ENCODE measurements at places on chromosomes 2 and 18.

GRCh38 chr2:7953195-7953594 lies 728.7 kb upstream of the ID2 start:
- no peak for DNase-seq

- no peak for DNase-seq
Measured at GRCh38 chr2:160319700-160320099, 119.6 kb upstream of the ITGB6 start.

DNA sequence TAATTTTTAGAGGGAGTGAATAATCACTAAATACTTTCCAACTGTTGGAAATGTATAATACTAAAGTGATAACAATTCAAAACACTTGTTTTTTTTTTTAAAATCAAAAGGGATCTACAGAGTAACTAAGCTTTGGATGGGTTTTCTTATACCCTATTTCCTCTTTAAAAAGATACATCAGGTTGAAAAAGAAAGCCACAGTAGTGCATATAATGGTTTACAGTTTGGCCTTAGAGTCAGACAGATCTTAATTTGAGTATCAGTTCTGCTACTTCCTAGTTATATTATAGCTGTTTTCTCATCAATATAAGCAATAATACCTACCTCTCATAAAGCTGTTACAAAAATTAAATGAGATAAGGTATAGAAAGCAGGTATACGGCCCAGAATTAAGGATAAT lies 28.5 kb downstream of the PSME4 start:
- DNase-seq, result no peak

DNA sequence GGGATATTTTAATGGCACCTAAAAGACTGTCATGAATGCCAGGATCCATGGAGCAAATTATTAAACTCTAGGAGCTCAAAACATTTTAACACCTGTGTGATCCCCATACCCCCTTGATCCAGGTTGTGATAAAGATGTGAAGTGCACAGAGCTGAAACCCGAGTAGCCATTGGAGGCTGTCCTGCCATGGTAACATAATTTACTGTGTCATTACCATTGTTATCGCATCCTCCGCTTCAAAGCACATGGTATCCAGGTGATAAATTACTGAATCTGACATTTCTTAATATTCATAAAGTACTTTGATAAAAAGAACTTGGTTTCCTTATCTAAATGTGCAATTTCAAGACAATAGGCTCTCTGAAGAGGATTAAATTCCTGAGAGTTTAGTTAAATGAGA lies 109.3 kb downstream of the CHST9 start:
- no peak for DNase-seq

DNA sequence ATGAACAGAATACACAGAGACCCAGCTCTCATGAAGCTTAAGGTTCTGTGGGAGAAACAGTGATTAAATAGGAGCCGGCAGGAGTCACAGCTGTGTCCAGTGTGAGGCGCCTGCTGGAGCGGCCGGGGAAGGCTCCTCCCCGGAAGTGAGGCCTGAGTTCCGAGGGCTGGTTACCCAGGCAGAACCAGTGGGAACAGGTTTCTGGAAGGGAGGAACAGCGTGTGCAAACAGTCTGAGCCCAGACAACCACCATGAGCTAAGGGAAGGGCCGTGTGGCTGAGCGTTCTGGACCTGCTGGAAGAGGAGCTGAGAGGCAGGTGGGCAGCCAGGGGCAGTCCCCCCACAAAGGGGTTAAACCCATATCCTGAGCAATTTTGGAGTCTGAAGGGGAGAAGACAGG lies 26.0 kb upstream of the NPAS2 start:
- no peak for DNase-seq

DNA sequence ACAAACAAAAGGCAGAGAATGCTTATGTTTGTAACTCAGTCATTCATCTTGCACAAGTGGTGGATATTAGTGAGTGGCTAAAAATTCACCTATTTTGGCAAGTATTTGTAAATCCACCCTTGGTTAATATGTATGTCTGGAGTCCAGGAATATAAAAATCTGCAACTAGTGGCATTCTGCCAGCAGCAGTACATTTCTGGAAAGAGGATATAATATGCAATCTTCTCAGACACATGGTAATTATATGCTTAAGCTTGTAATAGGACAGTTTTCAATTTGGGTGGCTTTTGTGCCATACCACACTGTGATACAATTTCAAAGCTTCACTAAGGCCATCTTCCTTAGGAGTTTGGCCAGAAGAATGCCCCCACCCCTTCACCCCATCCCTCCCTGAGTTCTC lies 693.3 kb downstream of the MBD2 start:
- no peak for DNase-seq

DNA sequence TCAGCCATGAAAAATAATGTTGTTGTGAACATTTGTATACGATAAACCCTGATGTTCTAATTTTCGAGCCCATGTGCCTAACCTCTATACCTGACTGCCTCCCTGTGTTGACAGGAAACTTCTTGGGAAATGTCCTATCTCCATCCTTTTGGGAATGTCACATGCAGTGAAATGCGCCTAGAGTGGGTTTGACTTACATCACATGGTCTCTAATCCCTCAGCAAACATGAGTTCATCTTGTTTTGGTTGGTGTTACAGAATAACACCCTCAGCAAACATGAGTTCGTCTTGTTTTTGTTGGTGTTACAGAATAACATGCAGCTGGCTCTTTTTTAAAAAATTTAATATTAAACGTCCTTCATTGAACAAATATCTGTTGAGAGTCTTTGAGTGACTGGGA lies 4.3 kb upstream of the UGT1A6 start:
- DNase-seq, result no peak

GRCh38 chr18:56869189-56869777 lies 218.1 kb downstream of the WDR7 start:
- DNase-seq, result no peak

GRCh38 chr2:231604101-231604684 lies 11.5 kb downstream of the TEX44 start:
- no peak for DNase-seq

DNA sequence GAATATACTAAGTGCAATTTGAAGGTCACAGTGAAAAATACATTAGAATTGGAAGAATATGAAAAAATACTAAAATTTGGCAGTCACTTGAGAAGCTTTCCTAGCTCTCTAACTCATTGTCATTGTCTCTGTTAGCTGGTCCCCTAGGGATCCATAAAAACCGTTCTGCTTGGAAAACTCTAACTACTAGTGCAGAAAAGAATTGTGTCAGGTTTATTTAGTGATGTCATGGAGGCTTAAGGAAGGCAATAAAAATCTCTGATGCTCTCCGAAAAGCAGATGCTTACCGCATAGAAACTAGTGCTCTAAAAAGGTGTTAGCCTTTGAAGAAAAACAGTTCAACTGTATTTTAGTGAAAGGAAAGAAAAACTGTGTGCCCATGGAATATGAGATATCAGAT lies 150.1 kb upstream of the DLGAP1 start:
- DNase-seq, result no peak

GRCh38 chr2:221129657-221130056 lies 442.4 kb downstream of the EPHA4 start:
- DNase-seq, result no peak

GRCh38 chr2:175766880-175767279 lies 235.2 kb downstream of the LNPK start:
- DNase-seq, result no peak

GRCh38 chr2:12998685-12999084 lies 281.9 kb downstream of the TRIB2 start:
- no peak for DNase-seq

DNA sequence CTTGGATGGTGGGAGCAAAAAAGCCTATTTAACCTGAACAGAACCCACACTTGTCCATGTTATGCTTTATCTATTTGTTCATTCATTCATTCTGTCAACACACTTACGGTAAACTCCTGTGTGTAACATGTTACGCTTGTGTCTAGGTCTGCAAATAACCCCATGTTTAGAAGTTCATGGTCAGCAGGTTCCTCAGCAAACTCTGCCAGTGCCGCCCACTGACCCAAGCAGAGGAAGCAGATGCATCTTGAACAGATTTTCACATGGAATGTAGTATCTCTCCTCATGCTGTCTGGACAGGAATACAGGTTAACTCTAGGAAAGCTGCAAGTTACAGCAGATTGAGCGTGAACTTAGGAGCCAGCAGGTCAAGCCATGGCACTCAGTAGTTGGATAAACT lies 213.7 kb upstream of the COPS8 start:
- DNase-seq, result no peak

- no peak for DNase-seq
Measured at GRCh38 chr2:221552291-221552690, 19.8 kb downstream of the EPHA4 start.

DNA sequence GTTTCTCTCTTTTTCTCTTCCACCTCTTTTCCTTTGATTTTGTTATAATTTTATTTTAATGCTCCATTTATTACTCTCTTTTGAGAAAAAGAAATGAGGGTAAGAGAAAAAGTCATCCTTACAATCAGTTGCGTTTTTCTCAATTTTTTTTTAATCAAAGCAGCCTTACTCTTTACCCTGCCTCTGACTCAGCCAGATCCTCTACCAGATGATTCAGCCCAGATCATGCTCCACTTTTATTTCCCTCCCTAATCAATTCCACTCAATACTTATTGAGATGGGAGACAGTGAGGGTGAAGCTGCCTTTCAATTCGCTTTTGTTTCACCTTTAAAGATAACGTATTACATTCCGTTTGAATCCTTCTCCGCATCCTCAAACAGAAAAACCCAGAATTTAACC lies 337.9 kb downstream of the SATB2 start:
- no peak for DNase-seq

- peak; percentile 52 for DNase-seq
Measured at GRCh38 chr18:3624935-3625741, 175.2 kb downstream of the TGIF1 start.

- DNase-seq, result no peak
Measured at GRCh38 chr2:58734365-58734764, 493.2 kb upstream of the FANCL start.
